ENCODE measurements at places on chromosomes 6 and 20.
A peak's percentile ranks its signal among the peaks of the same experiment; 100 is the strongest.

GRCh38 chr6:1611322-1611571 is 1.5 kb downstream of the FOXC1 start:
- DNase-seq, result no peak

GRCh38 chr20:46407671-46407996 is 1.2 kb upstream of the ELMO2 start:
- DNase-seq, result no peak

DNA sequence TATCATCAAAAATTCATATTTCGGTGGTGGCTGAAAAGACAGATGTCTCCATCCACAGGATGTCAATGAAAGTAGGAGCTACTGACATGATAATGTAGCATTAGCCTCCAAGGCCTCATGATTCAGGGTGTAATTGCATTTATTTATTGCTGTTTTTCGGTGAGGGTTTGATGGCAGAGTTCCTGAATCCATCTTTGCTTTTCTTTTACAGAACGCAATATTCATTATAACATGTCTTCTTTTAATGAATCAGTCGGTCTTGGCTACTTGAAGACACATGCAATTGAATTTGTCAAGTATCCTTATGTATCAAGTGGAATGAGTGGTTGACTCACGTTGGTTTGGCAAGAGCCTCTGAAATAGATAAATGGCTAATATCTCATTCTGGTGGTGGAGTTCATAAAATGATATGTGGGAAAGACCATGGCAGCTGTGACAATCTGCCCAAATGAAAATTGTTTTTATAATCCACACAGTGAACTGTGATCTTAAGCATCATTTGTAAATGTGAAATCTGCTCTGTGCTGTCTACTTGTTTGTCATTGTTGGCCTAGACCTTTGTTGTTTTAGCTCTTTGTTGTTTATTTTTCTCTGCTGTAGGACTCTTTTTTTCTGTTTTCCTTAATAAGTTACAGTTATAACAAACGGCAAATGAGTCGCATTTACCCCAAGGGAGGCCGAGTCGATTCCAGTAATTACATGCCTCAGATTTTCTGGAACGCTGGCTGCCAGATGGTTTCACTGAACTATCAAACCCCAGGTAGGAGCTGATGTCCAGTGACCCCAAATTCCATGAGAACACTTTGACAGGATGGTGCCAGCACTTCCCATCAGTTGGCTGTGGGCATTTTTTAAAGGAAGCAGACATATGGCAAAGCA is 105.7 kb upstream of the LAMP5 start:
- DNase-seq, result no peak

DNA sequence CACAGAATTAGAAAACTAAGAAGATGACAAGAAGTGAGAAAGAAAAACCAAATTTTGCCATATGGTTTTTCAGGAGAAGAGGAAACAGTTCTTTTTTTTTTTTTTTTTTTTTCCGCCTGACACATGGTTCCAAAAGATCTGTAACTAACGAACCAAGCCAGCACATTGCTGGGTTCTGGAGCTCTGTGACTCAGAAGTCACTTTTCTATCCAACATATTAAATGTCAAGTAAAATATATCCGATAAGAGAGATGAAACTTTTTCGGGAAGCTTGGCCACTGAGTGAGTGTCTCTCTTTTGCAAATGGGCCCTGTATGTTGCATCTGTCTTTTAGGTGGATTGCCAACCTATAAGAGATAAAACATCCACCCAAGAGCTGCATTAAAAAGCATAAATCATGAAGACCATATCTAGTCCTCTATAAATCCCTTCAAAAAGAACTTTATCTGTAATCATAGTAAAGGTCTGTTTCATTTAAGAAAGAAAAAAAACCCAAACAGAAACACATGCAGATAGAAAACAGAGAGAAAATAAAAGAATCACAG is 4.6 kb downstream of the METTL24 start:
- DNase-seq, result no peak

DNA sequence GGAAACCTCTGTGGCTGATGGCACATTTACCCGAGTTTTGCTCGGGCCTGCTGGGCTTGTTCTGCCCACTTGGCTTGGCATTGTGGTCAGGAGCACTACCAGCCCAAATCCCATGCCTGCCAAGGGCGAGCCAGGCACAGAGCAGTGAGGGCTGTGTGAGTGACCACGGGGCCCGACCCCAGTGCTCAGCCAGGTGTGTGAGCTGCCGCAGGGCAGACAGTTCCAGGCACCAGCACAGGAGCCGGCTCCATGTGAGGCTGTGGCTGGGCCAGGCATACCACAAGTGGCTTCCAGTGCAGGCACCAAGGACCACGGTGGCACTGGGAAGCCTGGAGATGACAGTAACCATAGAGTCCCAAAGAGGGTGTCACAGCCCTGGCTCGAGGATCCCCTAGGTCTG is 1225.5 kb upstream of the GJE1 start:
- no peak for DNase-seq

GRCh38 chr6:144702781-144703180 is 417.6 kb downstream of the UTRN start:
- no peak for DNase-seq

DNA sequence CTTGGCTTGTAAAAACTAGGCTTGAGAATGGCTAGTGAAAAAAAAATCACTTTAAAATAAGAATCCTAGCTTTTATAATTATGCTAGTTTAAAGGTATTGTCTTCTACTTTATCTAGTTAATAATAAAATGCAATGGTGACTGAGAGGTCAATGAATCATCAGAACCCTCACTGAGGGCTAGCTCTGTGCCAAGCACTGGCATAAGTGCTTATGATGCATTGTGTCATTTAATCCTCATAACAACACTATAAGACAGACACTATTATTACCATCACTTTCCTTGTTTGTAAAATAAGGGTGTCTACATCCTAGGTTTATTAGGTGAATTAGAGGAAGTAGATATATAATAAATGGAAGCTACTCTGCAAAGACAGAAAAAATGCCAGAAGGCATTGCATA is 144.3 kb downstream of the F13A1 start:
- no peak for DNase-seq

DNA sequence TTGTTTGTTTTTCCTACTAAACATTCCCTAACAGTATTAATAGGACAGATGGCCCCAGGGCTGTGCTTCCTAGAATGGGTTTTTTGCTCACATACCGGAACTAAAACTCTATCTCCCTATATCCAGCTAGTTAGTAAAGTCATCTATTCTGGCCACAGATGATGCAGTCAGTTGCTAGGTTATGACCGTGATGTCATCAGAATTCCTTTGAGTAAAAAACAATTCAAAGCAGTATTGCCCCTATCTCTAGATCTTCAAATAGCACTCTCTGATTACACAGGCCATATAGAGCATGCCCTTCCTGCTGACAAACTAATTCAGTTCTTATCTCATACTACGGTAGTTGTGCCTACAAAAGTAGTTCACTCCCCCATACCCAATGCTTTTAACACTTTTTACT is 17.9 kb upstream of the ZNF451 start:
- DNase-seq, result no peak

DNA sequence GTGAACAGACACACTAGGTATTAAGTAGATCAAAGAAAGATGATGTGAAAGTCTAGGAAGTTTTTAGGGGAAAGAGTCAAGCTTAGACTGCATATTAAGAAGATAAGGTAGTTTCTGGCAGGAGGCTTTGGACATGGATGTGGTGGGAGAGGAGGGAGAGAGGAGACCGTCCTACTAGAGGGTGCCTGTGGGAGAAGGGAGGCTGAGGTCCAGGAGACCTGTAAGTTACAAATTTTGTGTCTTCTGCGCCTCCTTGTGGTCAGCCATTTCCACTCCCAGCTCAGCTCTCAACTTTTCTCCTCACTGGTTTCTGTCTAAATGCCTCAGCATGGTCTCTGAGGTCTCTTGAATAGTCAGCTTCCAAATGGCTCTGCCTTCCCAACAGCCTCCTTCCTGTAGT is 193.5 kb downstream of the UNC5CL start:
- peak; percentile 36 for DNase-seq

DNA sequence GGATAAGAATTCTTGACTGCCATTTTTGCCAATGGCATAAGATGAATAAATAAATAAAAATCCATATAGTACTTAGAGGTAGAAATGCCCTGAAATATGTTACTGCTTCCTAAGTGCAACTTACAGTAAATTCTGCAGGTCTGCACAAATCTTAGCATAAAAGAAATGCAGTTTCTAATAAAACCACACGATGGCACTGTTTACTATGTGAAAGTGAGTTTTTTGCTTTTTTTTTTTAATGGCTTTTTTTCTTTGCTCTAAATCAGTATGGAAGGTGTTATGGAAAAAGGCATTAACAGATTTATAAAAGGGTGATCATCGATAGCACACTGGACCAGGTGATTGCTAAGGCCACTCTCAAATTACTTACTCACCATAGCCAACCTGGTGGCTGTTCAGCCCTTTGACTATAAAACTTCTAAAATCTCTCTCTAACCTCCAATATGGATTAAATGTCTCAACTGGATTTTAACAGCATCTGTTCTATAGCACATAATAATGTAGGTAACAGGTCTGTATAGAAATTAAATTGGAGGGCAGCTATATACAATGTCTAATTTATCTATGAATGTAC is 45.8 kb downstream of the AHI1 start:
- peak; percentile 52 for DNase-seq

- DNase-seq, result no peak
Observed at GRCh38 chr20:61924211-61924857, 141.3 kb downstream of the TAF4 start.

DNA sequence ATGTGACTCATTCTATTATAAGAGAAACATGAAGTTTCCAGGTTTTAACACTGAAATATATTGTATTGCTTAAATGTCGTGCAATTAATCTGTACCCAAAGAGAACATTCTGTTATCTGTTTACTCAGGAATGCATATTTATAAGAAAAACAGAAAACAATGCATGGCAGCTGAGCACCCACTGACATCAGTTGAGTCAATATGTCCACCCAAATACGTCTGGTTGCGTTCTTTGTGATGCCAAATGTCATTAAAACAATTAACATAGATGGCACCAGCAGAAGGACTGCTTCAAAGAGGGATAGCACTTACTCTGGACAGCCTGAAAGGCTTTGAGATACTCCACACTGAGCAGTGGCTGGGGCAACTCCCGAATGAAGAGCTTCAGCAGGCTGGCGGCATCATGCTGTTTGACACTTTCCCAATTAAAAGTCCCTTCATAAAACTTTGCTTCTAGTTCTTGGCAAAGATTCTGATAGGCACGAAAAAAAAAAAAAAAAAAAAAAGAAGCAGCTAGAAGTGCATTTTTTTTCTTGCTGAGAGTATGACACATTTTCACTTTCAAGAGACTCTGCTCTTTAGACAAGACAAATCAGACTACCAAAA is 102.3 kb downstream of the ARHGAP18 start:
- no peak for DNase-seq

- DNase-seq, result no peak
Observed at GRCh38 chr6:39521958-39522357, 199.5 kb upstream of the KCNK16 start.

DNA sequence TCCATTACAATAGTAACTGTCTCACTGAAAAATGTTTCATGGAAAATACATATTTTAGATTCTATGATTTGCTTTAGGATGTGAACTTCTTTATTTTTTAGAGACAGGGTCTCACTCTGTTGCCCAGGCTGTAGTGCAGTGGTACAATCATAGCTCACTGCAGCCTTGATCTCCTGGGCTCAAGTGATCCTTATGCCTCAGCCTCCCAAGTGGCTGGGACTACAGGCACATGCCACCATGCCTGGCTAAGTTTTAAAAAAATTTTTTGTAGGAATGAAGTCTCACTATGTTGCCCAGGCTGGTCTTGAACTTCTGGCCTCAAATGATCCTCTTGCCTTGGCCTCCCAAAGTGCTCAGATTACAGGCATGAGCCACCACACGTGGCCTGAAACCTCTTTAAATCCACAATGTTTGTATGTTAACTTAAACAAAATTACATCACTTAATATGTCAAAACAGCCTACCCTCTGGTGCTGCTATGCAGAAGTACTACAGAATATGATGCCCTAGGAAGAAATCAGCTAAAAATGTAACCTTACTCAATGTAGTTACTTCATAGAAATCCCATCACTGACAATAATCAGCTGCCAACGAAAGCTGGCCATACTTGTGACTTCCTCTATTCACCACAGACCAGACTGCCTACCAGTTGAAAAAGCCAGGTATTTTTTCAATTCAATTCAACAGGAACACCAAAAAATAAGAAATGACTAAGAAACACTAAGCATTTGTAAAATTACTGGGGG is 17.6 kb downstream of the EEF1A1 start:
- peak; percentile 50 for DNase-seq

DNA sequence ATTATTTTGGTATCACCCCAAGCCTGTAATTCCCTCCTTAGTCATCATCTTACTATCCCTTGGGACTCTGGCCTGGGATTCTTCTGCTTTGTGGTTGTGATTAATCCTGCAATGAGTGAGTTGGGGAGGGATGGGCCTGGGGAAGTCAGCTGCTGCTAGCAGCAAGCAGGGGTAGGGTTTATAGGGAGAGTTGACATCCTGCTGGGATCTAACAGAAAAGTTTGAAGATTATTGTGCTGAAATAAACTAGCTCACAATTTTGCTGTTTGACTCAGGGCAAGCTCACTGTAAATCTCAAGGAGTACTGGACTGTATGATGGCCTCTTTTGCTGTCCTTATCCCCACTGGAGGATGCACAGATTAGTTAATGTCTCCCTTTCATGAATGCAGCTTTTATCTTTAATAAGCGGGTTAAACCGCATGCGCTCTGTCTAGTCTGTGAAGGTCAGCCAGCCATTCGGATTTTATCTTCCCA is 83.4 kb downstream of the JARID2 start:
- no peak for DNase-seq

DNA sequence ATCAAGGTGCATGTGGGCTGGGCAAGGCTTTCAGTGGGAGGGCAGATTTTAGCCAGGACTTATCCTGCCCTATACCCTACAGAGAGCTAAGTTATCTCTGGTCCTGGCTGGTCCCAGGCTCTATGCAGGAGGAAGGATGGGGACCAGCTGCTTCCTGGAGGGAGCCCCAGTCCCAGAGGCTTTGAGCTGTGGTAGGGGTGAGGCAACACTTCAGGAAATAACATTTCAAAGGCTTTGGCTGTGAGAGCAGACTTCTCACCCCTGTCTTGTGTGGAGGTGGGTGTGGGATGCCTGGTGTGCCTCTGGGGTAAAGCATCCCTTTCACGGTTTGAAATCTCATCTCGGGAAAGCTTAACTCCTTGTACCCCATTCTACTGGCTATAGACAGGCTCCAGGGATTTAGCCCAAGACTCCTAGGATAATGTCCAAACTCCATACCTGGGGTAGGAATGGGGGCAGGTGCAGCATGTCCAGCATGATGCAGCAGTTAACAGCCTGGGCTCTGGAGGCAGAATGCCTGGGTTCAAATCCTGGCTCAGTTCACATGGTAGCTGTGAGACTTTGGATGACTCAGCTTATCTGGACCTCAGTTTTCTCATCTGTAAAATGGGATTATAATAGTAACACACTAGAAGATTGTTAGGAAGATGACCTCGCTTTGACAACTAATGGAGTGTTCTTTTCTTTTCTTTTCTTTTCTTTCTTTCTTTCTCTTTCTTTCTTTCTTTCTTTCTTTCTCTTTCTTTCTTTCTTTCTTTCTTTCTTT is 27.5 kb upstream of the SIRPA start:
- peak; percentile 83 for DNase-seq
